ENCODE measurements at places on chromosomes 7 and 10. TPM values are rescaled to one million over a fixed set of nuclear protein-coding genes. Genes with fewer than 3 reads are reported as not detected.

The SUFU gene
- total RNA-seq: 13.5 TPM

The ADRA2A gene
- total RNA-seq: 4.9 TPM

The CC2D2B gene
- 2.8 TPM for total RNA-seq

The FIS1 gene
- 147 TPM for total RNA-seq

The OR2A42 gene
- total RNA-seq: not detected

- no peak for DNase-seq
Measured at GRCh38 chr7:148863324-148863723, 20.8 kb downstream of the EZH2 start.

DNA sequence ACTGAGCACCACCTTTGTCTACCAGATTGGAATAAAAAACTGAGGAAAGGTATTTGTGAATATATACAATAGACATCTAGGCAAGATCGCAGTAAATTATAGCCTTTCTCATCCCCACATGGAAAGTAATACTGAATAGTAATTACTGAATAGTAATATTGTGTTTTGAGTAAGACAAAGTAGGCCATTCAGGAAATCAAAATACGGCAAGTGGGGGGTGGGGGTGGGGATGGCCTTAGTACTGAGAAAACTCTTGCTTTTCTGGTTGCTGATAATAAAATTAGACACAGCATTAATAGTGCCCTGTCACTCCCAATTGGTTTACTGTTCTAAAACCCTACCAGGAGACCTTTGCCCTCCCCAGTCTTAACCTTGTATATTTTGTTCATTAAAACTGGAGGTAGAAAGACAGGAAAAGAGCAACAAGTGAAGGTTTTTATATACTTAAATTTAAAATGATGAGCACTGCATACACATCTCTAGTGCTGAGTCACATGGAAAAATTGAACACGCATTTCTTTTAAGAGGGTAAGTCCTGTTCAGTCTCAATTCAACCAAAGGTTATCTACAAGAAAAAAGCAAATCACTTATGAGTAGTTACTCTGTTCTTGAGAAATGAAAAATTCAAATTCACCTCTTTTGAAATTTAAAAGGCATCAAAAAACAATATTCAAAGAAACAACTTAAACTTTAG lies 65.6 kb downstream of the IGF2BP3 start:
- no peak for DNase-seq

DNA sequence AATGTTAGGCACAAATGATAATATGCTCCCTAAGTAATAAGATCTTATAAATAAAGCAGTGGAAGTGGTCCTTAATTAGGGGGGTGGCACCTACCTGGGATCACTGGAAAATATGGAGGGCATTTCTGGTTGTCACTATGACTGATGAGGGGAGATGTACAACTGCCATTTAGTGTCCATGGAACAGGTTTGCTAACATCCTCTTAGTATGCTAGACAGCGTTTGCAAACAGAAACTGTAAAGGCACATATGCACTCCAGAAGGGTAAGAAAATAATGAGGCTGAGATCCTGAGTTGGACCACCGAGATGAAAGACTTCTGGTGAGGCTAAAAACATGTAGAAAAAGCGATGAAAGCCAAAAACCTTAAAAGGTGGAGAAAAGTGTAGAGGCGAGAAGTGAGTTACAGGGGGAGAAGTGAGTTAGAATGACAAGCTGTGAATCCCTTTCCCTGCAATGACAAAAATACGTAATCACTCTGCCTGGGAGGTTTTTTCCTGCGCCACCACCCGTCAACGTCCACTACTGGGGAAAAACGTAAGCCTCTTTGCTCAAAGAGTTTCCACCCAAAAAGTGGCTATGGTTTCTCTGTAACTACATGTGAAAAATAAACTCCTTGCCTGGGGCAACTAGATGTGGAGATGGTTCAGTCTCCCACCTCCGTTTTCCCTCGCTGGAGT lies 767 bp downstream of the KRIT1 start:
- no peak for DNase-seq

DNA sequence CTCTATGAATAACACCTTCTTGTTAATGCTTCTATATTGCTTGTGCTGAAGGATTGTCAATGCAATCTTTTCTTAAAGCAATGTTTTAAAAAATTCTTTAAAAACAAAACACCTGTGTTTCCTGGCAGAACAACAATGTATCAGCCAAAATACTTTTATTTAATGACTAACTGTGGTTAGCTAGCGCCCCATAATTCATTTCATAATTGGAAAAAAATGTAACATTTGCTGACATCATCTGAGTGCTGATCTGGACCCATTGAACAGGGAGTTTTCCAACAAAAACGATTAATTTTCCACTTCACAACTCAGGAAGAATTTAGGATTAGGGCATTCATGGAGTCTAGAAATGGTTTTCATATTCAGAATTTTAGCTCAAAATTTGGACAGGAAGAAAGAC lies 137.6 kb upstream of the CDK6 start:
- DNase-seq: no peak

GRCh38 chr7:147556317-147556716 lies 1034.2 kb upstream of the C7orf33 start:
- no peak for DNase-seq
